ENCODE measurements at places on chromosomes 16 and 17. TPM values are rescaled to one million over a fixed set of nuclear protein-coding genes. Genes with fewer than 3 reads are reported as not detected.

OTOP3 gene
- not detected for total RNA-seq

DNA sequence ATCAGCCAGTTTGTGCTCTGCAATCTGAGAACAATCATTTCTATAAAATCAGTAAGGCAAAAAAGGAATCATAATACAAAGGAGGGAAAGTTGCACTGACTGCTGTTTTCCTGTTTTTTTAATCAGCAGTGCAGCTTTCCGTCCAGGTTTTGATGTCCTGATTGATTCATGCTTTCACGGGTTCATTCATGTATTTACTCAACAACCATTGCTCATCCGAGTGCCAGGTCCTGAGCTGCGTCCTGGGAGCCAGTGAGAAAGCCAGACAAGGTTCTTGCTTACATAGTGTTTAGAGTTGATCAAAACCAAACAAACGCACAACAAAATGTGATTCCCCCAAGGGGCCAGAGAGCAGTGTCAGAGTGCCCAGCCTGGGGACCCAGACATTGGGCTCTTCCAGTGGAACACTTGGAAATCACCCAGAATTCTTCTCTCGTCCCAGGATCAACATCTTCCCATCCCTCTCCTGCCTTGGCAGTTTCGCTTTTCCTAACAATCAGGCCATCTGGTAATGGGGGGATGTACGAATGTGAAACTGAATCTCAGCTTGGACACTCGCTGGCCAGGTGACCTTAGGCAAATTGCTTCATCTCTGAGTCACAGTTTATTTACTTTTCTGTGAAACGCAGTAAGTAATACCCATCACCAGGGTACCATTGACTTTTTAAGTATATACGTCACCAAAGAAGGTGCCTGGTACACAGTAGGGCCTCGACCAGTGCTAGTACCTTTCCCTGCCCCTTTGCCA lies 13.3 kb upstream of the C1QL1 start:
- no peak for DNase-seq

DNA sequence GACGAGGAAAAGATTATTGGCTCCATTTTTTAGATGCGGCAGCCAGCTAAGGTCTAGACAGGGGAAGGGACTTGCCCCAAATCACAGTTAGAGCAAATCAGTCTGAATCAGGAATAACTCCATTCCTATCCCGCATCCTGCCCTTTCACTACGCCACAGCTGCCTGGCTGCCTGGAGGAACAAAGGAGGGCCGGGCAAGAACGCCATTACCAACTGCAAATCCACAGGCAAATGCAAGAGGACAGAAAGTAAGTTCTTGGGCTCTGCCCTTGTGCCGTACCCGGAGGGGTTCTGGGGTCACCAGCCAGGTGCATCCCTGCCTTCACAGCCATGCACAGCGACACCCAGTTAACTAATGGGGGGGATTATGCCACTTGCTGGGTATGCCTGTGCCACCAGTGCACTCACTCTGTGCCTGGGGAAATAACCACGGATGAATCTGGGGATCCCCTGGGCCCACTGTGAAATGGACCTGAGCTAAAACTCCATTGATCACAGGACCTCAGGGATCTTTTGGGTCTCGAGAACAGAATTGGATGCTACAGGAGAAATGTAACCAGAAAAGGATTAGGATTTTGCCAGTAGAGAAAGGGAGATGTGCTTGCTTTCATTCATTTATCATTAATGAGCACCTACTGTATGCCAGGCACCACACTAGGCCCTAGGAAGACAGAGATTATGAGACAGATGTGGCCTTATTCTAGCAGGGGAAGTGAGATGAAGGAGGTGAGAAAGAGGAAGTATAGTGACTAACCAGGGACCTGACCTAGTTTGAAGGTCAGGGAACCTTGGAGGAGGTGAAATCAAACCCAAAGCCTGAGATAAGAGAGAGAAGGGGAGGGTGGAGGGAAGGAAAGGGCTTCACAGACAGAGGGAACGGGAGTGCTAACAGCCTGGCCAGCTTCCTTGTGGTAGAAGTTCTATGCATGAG lies 17.7 kb downstream of the BCL7C start:
- DNase-seq = no peak

- no peak for DNase-seq
Measured at GRCh38 chr17:49566668-49567071, 9.0 kb upstream of the NXPH3 start.

FTO gene
- 75.3 TPM for total RNA-seq

DNA sequence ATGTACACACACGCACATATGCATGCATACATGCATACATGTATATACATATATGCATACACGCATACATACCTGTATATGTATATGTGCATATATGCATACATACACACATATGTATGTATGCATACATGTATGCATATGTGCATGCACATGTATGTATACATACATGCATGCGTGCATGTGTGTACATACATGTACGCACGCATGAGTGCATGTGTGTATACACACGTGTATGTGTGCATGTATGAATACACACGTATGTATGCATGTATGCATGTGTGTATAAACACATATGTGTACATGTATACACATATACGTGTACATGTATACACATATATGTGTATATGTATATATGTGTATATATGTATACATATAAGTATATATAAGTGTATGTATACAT lies 28.5 kb upstream of the DLX3 start:
- DNase-seq = no peak

NPIPB13 gene
- 5.9 TPM for total RNA-seq

DRC7 gene
- total RNA-seq = not detected

DNA sequence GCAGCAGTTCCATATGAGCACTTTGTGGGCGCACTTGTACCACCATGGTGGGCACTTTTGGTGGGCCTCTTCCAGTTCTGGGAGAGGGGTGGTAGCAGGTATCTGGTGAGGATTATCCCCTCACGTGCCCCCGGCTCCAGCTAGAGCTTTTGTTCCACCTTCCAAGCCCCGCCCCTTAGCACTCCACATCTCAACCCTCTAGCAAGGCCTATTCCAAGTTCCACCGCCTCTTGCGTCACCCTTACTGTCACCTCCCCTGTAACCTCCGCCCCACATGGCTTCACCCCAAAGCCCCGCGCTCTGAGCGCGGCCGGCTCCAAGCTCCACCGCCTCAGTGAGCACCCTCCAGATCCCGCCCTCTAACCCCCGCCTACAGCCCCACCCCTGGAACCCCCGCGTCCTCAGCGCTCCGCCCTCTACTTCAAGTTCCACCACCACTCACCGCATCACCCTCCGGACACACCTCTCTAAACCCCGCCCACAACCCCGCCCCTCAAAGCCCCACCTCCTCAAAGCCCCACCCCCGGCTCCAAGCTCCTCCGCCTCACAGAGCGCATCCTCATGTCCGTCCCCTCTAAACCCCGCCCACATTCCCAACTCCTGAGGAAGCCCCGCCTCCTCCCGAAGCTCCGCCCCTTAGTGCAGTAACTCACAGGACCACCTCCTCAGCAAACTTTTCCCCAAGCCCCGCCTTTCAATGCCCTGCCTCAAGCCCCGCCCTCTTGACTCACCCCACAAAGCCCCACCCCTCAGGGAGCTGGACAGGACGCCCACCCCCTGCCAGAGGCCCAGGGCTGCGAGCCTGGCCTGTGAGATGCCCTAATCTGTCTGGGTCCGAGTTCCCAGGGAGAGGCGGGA lies 11.1 kb downstream of the SCN4A start:
- peak; percentile 79 for DNase-seq

DNA sequence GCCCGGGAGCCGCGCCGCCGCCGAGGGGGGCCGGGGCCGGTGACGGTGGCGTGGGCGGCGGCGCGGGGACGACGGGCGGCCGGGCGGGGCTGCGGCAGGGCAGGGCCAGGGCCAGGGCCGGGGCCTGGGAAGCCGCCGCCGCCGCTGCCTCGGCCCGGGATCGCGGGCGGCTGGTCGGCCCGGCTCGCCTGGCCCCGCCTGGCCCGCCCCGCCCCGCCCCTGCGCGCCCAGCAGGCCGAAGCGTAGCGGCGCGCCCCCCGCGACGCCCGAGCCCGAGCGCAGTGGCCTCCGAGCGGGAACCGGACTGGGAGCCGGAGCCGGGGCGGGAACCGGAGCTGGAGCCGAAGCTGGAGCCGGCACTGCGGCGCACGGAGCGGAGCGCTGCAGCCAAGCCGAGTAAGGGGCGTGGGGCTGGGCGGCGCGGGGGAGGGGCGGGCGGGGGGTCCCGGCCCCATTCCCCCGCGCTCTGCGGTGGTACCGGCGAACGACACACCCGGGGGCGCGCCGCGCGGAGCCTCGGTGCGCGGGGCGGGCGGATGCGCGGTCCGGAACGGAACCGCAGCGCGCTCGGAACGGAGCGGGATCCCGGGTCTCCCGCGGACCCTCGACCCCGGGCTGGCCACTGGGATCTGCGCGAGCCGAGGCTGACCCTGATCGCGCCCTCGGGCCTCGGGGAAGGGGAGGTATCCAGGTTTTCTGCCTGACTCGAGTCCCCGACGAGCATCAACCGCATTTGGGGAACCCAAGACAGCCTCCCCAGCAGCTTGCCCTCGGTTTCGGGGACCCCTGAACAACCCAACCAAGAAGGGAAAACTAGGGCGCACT lies at the start of gene BEAN1:
Gene BEAN1, plus strand, starts transcription at position 260 of the 825 bp plus-strand sequence. CDS start 10,382 bp downstream, outside the sequence.
- DNase-seq = peak; percentile 56

DNA sequence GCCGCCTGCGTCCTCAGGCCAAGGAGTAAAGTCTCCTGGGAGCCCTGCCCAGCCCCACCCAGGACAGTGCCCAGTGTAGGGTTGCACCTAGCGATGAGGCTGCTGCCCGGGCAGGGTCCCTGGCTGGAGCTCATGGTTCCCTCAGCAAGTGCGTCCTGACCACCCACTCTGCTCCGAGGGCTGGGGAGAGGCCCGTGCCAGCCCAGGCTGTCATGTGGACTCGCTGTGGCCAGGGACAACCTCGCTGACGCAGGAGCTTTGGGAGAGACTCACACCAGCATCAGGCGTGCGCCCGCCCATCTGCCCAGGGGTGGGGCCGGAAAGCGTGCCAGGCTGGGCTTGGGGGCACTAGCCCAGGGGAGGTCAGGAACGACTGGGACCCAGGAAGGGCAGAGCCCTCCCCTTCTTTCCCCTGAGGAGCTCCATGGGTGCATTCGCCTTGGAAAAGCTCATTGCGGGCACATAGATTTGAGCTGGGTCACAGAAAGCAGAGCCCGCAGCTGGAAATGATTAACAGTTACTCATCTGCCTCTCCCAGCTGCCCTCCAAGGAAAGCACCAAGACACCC lies 19.7 kb downstream of the DPEP1 start:
- DNase-seq = no peak

GRCh38 chr17:78560731-78561130 lies 16.5 kb downstream of the DNAH17 start:
- no peak for DNase-seq

PRR14 gene
- total RNA-seq = 18.9 TPM

- no peak for DNase-seq
Measured at GRCh38 chr17:17603178-17603894, 11.8 kb upstream of the PEMT start.

DNA sequence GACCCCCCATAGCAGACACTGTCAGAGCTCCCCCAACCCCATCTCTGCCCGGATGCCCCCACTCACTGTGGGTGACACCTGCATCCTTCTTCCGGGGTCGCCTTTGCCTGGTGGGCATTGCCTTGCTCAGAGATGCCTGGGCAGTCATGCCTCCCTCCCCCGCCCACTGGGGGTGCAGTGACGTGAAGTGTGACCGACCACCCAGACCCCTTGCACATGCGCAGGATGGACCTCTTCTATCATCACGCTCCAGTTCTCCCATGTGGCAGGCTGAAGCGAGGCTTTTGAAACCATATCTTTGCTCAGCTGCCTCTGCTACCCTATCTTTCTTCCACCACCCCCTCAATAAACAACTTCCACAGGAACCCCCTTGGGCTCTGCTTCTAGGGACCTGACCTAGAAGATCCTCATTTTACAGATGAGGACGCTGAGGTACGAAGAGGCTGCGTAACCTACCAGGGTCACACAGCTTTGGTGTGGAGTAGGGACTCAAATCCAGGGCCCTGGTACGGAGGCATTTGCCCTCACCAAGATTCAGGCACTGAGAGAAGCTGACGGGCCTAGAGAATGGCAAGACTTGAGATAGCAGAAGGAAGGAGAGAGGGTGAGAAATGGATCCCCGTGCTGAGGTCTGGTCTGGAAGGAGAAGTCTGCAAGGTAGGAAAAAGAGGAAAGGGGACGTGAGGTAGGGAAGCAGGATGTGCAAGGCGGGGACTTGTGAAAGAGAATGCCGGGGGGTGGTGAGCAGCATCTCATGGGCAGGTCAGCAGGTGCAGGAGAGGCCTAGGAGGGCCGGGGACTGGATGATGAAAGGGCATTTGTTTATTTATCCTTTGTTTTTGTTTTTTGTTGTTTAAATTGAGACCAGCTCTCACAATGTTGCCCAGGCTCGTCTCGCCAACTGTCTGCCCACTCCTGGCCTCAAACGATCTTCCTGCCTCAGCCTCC lies 14.4 kb downstream of the NLRC5 start:
- DNase-seq = no peak

SARM1 gene
- total RNA-seq = 5.0 TPM

DNA sequence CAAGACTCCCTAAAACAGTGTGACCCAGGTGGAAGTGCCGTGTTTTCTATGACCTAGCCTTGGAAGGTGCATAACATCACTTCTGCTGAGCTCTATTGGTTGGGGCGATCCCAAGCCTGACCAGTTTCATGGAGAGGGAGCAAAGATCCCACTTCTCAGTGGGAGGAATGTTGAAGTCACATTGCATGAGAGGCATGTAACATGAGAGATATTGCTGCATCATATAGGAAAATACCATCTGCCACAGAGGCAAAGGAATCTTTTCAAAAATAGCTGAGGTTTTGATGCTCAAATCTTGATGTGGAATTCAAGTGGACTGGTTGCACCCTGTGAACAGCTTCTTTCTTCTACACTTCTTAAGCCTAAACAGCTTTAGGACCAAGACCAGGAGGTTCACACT lies 56.4 kb upstream of the NLRP1 start:
- DNase-seq = no peak

GRCh38 chr17:31869031-31869430 lies 10.0 kb upstream of the COPRS start:
- DNase-seq = no peak

GRCh38 chr16:71895679-71896365 lies 491 bp downstream of the IST1 start:
- DNase-seq = peak; percentile 64

DNA sequence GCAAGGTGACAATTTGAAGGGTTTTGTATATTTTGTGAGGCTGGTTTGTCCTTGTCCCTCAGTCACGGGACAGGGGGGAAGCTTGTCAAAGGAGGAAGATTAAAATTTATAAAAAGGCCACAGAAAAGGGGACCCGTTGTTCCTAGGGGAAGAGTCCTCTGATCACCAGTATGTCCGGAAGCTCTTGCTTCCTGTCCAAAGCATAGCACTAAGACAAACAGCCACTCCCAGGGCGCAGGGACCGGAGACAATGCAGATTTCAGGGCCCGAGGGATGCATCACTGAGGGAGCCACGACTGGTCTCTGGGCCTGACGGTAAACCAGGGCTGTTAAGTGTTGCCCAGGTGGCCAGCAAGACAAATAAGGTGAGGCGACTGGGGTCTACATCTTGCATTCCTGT lies 95.2 kb downstream of the MAF start:
- peak; percentile 54 for DNase-seq

DNA sequence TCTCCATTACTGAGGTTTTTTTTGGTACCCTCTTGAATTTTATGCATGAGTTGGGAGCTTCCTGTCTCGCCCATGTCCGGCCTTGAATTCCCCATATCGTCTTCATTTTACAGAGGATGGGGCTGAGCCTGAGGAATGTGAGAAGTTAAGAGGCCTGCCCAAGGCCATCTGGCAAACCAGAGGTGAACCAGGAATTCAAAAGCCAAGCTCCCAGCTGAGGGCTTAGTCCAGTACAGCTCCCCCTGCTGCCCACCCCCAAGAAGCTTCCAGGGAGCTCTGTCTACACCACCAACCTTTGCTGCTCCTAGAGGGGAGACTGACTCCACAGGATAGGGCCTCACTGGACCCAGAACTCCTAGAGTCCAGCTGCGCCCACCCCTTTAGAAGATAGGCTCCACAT lies 20.7 kb upstream of the C16orf78 start:
- no peak for DNase-seq

TPSG1 gene
- 0.19 TPM for total RNA-seq

GRCh38 chr17:32865141-32865540 lies 11.8 kb downstream of the MYO1D start:
- no peak for DNase-seq
